ENCODE measurements at places on chromosomes 3 and 15. TPM values are rescaled to one million over a fixed set of nuclear protein-coding genes. Genes with fewer than 3 reads are reported as not detected.

The CMSS1 gene
- total RNA-seq = 28.9 TPM

The LOXL1 gene
- total RNA-seq = 19.6 TPM

The SLC15A2 gene
- 8.5 TPM for total RNA-seq

The LMCD1 gene
- 57.4 TPM for total RNA-seq

DNA sequence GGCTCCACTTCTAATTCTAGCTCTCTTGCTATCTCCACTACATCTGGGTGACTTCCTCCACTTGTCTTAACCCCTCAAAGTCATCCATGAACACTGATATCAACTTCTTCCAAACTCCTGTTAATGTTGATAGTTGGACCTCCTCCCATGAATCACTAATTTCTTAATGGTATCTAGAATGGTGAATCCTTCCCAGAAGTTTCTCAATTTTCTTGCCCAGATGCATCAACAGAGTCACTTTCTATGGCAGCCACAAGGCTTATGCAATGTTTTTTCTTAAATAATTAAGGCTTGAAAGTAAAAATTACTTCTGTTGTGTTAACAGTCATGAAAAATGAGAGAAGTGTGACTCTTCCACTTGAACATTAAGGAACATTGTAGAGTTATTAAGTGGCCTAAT, 164.3 kb downstream of the PCCB start:
- DNase-seq = no peak

DNA sequence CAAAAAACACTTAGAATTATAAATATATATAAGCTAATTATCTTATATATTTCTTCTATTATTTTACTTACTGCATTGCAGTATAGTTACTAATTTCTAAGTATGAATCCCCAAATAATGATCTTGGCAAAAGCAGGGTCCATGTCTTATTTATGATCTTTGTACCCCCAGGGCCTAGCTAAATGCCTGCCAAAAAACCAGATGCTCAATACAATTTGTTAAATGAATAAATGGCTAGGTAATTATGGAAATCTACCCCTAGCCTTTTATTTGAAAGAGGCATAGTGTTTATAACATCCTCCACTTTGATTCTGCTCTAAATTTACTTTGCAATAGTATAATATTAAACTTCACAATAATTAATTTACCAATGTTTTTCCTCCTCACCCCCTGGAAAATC, 69.5 kb downstream of the CSNK1G1 start:
- DNase-seq = no peak

DNA sequence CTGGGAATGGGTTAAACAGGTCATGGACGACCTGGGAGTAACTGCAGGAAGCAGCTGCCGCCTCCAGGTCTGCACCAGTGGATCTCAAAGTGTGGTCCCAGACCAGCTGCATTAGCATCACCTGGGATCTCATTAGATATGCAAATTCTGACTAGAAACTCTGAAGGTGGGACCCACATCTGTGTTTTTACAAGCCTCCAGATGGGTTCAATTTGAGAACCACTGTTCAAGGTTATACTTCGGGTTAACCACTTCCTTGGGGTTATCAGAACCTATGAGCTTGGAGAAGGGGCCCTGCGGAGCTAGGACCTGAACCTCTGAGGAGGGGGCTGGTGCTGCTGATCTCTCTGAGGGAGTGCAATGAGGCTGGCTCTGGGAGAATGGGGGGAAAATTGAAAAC, 324.8 kb upstream of the CTDSPL start:
- DNase-seq = no peak

- no peak for DNase-seq
Observed at GRCh38 chr3:4838621-4839022, 140.6 kb upstream of the BHLHE40 start.

DNA sequence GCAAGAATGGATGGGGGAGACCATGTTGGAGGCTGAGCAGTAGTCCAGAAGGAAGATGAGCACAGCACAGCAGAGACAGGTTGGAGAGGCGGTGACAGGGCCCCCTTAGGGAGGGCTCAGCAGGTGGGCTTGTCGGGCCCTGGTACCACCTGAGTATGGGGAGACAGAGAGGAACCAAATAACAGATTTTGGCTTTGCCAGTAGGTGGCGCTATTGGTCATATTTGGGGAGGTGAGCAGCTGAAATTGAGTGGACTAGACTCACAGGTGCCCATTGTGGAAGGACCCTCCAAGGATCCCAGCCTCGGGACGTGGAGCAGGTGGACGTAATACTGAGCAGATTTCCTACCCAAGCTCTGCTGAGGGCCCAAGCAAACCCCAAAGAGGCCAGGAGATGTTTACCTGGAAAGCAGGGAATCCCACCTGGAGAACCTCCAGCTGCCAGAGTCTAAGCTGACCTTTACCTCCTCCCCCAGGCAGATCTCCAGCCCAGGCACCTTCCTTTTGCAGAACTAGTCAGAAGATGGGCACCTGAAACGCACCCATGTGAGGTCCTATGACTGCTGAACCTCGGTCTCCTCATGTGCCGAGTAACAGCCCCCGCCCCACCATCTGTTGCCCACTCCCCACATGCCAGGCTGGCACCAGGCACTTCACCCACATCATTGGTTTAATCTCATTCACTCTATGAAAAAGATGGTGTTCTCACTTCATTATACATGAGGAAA, 24.6 kb upstream of the CORO2B start:
- DNase-seq = peak; percentile 71

GRCh38 chr3:17539436-17539835, 203.0 kb downstream of the TBC1D5 start:
- no peak for DNase-seq

GRCh38 chr3:127213381-127213918, 20.5 kb downstream of the PRR23E start:
- no peak for DNase-seq

DNA sequence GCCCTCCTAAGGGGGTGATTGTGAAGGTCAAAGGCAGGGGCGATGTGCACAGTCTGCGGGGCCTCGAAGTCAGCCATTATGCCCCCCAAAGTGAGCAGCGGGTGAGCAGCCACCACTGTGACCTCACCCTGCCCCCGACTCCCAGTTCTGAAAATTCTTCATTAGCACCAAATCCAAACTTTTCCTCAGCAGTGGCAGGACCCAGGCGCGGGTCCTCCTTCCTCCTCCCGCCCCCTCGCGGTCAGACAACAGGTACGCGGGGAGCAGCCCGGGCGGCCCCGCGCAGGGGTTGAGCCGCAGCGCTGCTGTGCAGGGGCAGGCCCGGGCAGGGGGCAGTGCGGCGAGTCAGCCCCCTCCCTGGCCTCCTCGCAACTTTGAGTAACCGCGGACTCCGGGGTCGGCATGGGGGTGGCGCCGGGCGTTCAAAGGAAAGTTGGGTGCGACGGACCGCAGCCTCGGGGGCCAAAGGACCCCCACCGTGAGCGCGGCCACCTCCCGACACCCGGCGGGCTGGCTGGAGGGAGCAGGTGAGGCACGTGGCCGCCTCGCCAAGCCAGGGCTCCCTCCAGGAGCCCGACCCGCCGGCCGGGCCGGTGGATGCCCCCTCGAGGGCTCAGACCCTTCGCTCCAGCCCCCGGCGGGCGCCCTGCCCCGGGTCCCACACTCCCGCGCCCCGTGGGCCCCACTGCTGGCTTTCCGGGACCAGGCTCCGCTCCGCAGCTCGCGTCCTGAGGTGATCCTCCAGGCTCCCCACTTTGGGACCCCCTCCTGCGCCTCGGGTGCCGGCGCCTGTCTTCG, 49.4 kb upstream of the CCDC174 start:
- DNase-seq = no peak
